Esophagus squamous epithelium (tissue), 5 donors: ENCODE measurements at places on chromosomes 1 and 21.

GRCh38 chr1:158203693-158204457, 23.2 kb downstream of the CD1D start:
- no peak for DNase-seq

- DNase-seq, result no peak
These were observed 4.5 kb downstream of the WNT2B start for GRCh38 chr1:112513112-112513870.

GRCh38 chr21:26918323-26919079, 48.4 kb downstream of the ADAMTS5 start:
- no peak for DNase-seq

- no peak for DNase-seq
These were observed 16.6 kb downstream of the C21orf91 start for GRCh38 chr21:17802572-17802971.

DNA sequence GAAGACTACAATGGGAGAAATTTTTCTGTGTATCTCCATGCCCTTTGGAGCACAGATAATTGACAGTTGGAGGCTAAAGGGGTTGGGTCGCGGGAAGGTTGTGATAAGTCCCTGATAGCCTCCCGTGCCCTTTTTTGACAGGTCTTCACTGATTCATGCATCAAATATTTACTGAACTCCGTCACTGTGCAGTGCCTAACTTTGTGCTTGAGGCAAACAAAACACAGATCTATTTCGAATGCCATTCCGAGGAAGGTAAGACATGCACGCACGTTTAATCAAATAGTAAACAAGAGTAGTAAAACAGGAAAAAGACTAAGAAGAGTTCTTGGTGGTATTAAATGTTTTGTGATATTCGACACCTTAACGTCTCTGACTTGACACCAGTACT, 494 bp upstream of the PIP5K1A start:
- DNase-seq, result no peak

GRCh38 chr1:90358448-90358847, 358.7 kb downstream of the BARHL2 start:
- no peak for DNase-seq

GRCh38 chr1:202281316-202282024, 60.3 kb downstream of the UBE2T start:
- DNase-seq, result no peak

DNA sequence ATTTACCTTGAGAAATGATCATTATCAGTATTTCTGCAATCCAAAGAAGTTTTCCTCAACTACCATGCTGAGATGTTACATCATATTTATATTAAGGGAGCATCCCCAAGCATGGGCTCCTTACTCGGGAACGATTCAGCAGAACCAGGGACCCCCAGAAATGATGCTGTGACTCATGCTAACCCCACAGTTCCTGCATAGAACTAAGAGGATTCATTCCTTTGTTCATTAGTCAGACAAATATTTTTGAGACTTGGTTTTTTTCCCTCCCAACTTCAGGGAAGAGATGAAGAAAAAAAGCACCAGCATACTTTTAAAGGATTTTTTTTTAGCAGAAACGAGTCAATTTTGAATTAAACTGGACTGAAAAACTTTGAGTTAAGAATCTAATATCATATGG, 49.2 kb upstream of the COL24A1 start:
- DNase-seq, result no peak

DNA sequence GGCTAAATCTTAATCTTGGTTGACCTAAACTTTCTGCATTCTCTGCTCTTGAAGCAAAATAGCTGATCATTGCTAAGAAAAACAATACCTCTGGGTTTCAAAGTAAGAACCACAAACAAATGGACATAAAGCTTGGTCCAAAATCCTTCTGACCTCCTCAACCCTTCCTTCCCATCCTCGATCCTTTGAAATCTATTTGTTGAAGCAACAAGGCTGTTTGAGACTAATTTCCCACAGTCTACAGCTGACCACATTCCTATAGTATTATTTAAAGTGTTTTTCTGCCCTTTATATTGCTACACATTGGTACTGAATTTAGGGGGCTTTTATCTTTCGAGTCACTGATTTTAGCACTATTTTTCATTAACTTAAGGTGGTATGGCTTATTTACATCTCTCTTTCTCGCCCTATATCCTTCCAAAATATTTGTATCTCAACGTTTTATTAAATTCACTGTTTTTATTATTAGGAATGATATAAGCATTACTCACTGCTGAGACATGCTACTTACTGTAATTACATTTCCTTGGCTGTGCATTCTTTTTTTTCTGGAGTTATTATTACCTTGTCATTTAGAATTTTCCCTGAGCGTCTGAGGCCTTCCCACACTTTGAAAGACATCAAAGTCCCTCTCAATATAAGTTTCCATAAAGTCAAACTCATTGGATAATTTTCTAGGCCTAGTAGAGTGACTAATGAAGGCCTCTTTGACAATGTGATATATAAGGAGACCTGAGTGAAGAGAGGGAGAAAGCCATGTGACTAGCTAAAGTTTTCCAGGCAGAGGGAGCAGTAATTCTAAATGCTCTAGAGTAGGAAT, 73.9 kb downstream of the RAB3GAP2 start:
- no peak for DNase-seq

GRCh38 chr21:38787461-38788274, 18.1 kb upstream of the ETS2 start:
- DNase-seq, result no peak

- DNase-seq, result no peak
These were observed 41.5 kb downstream of the UBE4B start for GRCh38 chr1:10074059-10074851.

- no peak for DNase-seq
These were observed 108.6 kb upstream of the RAB3GAP2 start for GRCh38 chr1:220380885-220381284.

DNA sequence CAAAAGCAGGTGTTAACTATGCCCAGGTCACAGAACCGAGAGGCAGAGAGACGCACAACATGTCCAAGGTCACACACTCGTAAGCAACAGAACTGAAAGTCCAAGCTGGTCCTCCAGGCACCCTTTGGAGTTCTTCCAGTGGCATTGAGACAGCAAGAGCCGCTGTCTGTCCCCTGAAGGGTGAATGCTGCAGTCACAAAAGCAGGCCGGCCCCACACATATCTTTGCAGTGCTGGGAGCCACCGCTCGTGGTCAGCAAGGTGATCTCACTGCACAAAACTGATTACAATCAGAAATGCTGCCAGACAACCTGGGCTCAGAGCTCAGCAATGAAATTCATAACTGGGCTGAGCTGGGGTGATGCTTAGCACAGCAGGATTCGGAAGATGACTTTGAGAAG, 47.4 kb upstream of the RAB4A start:
- no peak for DNase-seq

DNA sequence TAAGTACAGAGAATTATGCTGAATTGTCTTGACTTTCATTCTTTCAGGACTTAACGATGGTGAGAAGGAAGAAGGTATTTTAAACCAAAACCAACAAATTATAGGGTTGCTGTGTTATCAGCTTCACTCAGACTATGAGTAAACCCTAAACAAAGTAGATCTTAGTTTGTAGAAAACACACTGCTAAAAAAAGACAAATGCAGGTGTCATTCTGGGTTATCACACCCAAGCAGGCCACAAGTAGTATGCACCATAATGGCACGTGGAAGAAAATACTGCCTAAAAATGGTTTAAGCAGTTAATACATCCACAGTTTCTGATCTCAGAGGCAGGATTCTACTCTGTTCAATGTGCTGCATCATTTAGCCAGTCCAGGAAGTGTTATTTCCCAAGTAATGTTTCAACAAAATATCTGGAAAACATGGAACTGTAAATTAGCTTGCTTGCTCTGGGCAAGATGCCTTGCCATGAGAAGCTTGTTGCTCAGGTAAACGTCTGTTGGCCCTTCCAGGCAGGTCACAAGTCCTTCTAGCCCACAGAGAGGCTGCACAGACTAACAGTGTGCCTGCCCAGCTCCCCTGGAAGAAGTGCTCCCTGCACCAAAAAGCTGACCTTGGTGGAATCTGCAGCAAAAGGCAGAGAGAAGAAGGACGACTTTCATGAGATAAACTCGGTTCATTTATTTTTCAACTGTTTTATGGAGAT, 4.1 kb downstream of the DIPK1A start:
- DNase-seq, result no peak

DNA sequence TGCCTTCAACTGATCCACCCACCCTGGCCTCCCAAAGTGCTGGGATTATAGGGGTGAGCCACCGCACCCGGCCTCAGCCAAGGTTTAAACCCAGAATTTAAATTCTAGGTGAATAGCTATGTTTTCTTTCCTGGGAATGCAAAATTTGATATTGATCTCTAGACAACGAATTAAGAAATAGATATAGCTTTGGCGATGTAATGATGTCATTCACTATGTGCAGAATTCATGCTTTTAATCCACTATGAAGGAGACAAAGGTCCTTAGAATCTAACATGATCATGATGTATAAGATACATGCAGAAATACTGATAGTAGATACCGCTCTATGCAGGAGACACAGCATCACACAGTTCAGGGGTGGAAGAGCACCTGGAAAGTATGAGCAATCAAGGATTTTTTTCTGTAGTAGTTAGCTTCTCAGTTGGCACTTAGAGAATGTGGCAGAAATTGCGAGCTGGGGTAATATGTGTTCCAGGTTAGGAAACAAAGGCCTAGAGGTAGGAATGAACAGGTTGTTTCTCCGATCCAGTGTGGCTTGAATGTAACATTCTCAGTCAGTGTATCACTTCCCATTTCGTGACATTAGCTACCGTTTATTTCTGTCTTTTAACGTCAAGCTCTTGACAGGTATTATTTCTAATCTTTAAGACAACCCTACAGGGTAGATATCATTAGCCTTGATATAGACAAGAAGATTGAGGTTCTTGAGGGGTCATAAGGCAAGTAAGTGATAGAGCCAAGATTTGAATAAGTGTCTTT, 3.0 kb upstream of the CEP350 start:
- no peak for DNase-seq

- no peak for DNase-seq
These were observed 50.6 kb upstream of the BMP8A start for GRCh38 chr1:39440856-39441255.

- DNase-seq, result no peak
These were observed 18.8 kb downstream of the RAP1GAP start for GRCh38 chr1:21650400-21650799.

- no peak for DNase-seq
These were observed 44.2 kb downstream of the EPHB2 start for GRCh38 chr1:22754824-22755223.

GRCh38 chr1:53982034-53982762, 35.8 kb downstream of the LDLRAD1 start:
- no peak for DNase-seq

- DNase-seq, result no peak
These were observed 107.2 kb upstream of the WLS start for GRCh38 chr1:68339505-68339904.

DNA sequence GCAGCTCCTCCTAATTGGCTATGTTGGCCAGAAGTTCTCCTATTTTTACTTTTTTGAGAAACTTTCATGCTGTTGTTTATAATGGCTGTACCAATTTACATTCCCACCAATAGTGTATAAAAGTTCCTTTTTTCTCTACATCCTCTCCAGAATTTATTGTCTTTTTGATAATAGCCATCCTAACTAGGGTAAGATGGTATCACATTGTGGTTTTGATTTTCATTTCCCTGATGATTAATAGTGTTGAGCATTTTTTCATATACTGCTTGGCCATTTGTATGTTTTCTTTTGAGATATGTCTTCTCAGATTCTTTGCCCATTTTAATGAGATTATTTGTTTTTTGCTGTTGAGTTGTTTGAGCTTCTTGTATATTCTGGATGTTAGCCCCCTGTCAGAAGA, 46.8 kb downstream of the NTMT2 start:
- no peak for DNase-seq

DNA sequence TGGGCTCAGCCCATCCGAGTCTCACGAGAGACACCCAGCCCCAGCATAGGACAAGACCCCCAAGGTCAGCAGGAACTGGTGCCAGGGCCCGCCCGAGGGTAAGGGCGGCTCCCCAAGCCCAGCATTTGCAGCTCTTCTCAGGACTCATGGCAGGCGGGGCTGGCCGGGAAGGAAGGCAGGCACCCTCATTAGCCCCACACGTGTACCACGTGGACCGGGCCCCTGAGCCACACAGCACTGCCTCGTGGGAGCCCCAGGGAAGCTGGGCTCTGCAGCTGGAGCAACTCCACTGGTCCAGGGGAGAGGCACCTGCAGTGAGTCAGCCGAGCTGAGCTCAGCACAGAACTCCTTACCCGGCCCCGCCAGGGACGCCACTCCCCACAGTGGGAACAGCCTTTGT, 97.7 kb upstream of the IFFO2 start:
- no peak for DNase-seq

- no peak for DNase-seq
These were observed 149.1 kb downstream of the NOS1AP start for GRCh38 chr1:162218546-162218945.
